Activated naive CD4-positive, alpha-beta T cell (primary cell): ENCODE measurements at places on chromosomes 2 and 18.

DNA sequence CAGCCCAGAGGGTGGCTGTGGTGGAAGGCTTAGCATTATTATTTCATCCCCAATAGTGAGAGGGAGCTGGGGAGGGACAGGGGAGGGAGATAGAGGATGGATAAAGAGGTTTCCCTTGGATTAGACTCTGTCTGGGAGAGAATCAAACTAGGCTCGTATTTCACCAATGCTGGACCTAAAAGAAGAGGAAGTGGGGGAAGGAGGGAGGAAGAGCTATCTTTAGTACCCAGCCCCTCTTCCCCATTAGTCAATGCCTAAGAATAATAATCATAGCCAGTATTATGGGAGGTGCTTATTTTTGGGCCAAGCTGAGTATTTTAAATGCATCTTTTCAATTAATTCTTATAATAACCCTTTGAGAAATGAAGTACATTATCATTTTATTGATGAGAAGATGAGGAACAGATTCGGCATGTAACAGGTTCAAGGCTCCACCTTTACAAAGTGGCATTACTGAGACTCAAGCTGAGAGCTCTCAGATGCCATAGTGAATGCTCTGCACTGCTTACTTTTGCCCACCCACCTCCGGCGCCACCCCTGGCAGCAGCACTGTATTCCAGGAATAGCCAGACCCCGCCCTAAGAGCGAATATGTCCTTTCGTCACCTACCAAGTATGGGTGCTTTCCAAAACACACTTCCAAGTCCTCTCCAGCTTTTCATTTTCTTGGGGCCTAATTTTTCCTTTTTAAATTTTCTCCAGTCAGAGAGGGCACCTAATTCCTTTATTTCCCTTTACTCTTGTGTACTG, 21.0 kb downstream of the PAX8 start:
- DNase-seq: no peak

- DNase-seq: no peak
Observed at GRCh38 chr18:35507623-35508022, 9.9 kb upstream of the INO80C start.

DNA sequence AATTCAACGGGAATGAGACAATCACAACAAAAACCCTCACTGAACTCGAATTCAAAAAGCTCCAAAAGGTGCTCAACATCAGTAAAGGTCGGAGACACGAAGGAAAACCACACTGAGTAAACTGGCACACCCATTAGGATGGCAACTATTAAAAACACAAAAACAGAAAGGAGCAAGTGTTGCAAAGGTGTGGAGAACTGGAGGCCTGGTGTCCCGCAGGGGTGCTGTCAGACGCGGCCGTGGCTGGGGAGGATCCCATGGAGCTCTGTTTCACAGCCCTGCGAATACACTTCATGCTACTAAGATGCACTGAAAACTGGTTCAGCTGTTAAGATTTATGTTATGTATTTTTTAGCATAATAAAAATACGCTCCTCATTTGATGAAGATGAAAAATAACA, 730.6 kb downstream of the GALR1 start:
- no peak for DNase-seq

DNA sequence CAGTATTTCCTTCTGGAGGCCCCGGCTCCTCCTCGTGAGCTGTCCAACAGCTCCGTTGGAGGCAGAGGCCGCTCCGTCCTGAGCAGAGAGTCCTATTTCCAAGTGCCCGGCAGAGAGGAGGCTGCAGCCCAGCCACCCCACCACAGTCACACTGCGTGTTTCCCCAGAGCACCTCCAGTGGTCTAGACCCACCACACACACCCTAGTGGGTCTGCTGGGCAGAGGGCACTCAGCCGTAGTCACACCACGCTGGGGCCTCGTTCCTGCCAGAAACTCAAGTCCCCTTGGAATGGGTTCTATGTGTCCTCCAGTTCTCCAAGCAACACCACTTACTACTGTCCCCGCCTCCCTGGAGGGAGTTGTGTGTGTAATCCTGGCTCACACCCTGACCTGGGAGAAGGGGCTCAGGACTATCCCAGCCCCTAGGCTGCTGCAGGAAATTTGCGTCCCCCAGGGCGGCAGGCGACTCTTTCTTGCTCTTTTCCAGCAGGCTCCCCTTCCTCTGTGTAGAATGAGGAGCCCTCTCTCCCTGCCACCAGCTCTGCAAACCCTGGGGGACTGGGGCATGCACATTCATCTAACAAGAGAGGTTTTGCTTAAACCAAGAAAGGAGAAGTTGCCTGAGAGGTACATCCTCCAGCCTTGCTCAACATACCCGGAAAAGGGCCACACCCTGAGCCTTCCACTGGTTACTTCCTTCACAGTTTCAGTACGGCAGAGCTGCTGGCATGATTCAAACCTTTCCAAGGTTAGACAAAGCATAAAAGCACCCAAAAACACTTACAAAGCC, 114.1 kb downstream of the NDUFA10 start:
- no peak for DNase-seq

- no peak for DNase-seq
Observed at GRCh38 chr2:6538607-6539006, 327.1 kb downstream of the CMPK2 start.

- DNase-seq: no peak
Observed at GRCh38 chr2:96739076-96739632, 710 bp downstream of the LMAN2L start.

GRCh38 chr2:212953170-212953920, 198.1 kb downstream of the IKZF2 start:
- no peak for DNase-seq
